ENCODE measurements at places on chromosomes 5 and 9.
A peak's percentile ranks its signal among the peaks of the same experiment; 100 is the strongest.

DNA sequence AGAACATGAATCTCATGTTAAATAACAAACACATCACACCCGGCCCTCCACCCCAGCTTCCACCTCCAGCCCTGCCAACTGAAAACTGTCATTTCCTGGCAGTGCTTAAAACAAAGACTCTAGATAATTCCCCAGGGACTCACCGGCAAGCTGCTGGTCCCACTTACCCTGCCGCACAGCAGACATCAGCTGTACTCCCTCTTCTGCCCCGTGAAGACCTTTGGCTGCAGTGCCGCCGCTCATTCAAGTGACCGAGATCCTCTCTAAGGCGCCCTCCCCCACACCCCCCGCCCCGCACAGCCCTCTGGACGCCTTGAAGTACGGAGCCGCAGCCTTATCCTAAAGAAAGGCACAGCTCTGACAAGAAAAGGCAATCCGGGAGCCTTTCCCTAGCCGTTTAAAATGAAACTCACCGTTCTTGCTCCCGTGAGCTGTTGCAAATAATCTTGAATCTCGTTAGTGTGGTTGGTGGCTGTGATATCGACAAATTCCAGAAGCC is 434 bp downstream of the GLRX start:
- DNase-seq = peak; percentile 44

DNA sequence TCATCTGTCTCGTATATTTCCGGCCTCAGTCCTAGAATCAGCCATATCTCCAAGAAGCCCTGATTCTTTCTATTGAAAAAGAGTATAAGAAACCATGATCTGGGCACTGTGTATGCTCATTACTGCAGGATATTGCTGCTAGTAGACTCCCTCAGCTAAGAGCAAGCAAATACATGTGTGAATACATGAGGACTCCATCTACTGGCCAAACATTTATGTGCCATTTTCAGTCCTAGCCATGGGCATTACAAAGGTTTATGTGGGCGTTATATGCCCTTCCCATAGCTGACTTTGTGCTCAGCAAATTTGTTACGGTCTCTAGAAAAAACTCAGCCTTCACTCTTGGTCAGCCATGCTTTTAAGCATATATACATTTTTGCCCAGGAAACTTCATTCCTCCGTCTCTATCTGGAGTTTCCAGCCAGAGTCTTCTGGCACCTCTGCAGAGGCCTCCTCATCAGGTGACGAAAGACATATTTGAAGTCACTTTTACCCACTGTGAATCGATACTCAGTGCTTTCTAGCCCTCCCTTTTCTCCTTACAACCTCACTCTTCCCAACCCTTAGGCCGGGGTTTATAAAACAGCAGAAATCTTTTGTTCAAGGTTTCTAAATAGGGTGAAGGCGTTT is 1495.6 kb upstream of the CDH6 start:
- no peak for DNase-seq

GRCh38 chr5:98942847-98943246 is 14.0 kb upstream of the CHD1 start:
- no peak for DNase-seq

DNA sequence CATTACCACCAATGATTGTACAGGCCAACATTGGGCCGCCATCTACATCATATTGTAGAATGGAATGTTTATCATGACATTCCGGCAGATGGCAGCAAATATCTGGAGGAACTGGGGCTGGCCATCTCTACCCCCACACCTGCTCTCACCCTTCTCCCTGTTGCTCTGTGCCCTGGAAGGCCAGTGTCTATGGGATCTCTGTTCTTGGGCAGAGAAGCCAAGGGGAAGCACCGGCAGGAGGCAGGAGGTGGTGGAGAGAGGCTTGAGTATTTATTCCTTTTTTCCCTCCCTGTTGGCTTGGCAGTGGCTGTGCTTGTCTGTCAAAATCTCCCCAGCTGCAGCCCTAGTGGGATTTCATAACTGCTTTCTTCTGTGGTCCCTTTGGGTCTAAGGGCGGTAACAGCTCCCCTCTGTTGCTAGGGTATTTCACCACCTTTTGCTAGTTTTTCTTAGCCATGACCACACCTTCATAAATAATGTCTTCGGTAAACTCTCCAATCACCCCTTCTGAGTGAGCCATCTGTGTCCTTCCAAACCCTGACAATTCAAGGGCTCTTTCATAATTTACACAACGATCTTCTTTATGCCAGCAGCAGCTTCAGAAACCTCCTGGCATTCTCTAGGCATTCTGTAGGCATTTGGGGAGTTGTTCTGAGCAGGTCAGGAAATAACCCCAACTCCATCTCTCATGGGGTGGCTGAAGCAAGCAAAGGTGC is 225.8 kb downstream of the MELK start:
- DNase-seq = no peak

GRCh38 chr9:87588339-87588738 is 90.7 kb downstream of the DAPK1 start:
- DNase-seq = no peak

DNA sequence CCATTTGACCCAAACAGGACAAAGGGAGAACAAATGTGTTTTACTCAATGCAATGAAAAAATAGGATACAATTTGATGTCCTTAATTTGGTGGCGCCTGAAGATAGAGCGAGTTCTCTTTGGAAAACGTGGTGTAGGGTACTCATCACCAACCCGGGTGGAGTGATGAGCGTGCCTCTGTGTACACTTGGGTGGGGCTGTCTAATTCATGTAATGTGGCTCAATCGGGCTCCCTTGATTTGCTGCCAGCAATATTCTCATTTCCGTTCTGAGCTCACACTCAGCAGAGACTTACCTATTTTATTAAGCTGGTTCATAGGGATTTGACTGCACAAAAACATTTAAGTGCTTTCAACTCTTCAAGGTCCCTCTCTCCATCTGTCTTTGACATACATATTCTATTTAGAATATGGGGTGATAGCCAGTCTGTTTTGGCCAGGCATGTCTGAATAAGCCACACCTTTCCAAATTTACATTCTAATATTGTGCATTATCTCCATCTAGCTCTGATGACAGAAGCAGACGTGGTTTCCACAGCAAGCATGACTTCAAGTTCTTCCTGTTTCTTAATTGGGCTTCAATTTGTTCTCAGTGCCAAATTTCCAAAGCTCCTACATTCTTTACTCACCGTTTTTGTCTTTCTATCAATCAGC is 162.5 kb downstream of the IRX2 start:
- DNase-seq = no peak

GRCh38 chr5:146770980-146771379 is 107.6 kb downstream of the PPP2R2B start:
- DNase-seq = no peak

DNA sequence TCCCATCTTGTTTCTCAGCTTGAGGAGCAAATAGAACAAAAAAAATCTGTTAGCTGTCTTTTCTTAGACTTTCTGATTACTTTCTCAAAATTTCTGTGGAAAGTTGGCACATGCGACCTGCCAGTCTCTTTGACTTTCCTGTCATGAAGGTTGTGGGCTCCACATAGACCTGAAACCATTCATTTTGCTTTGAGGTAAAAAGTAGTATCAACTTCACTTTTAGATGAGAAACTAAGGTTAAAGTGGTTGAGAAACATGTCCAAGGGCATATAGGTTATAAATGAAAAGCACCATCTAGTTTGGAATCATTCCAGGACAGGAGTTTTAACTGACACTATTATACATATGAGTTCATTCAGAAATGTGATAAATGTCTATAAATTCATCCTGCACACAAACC is 42.7 kb downstream of the ST8SIA4 start:
- DNase-seq = no peak

DNA sequence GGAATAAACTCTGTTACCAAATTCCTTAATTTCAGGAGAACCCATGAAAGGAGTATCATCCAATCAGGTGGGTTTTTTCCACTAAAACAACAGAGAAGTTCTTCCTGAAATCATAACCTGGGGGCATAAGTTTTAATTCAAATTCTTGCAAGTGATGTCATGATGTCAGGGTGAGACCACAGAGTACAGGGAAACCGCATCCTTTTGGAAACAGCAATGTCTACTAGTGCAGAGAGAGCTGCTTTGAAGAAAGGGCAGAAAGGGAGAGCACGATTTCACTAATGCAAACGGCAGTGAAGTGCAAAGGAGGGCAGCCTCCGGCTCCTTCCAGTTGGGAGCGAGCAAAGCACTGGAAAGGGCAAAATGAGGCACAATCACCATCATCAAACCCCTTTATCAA is 20.6 kb upstream of the CMBL start:
- DNase-seq = no peak

- no peak for DNase-seq
Measured at GRCh38 chr5:17620627-17621026, 10.4 kb downstream of the TAF11L12 start.

DNA sequence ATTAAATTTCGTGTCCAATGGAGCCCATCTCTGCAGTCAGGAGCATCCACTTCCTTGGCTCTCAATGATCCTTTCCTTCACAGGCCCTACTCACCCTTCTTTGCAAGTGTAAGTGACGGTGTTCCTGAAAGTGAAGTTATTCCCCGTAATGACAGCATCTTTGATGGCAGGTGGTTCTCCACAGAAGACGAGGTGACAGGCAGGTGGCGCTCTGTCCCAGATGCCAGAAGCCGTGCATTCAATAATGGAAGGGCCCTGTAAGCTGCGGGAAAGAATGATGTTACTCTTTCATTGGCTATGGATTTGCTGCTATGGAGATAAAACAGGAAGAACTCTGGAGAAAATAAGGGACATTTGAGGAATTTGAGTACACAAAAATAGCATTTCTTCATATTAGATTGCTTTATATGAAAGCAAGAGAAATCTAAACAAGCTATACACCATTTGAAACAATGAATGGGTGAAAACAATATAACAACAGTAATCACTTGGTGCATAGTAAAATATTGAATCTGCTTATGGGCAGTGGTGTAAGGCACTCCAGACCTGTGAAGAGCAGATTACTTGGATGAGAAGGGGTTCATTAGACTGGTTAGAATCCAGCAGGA is 89.9 kb upstream of the TXNDC8 start:
- no peak for DNase-seq

DNA sequence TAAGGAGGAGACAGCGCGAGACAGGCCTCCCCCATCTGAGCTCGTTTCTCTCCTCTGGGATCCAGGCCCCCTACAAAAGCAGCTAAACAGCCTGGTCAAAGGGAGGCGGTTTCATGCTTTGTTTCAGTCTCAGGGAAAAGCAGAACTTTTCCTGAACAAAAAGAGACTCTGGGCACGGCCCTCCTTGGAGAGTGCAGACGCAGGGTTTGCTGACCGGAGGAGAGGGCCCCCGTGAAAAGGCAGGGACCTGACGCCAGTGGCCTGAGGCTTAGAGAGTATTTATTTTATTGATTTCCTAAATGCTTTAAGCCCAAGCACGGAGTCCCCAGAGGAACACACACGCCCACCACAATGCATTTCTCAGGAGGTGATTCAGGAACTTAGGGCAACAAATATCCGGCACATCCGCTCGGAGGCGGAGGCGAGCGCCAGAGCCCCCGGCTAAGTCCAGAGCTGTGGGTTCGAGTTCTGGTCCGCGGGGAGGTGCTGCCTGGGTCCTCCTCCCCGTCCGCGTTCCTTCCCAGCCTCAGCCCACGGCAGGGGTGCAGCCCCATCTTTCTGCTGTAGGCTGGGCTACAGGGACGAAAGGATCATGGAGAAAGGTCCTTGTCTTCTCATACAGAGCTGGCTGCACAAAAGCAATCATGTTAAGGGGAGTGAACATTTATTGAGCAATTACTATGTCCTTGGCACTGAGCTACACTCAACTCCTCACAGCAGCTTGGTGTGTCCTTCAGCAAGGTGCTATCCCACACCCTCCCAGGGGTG is 40.0 kb downstream of the PTGES start:
- DNase-seq = no peak

- DNase-seq = no peak
Measured at GRCh38 chr9:111458139-111459009, 25.8 kb downstream of the ECPAS start.

GRCh38 chr5:144634138-144634537 is 463.5 kb downstream of the KCTD16 start:
- no peak for DNase-seq
